Kidney (tissue), 22 donors: ENCODE measurements at places on chromosomes 3 and 15. TPM values are rescaled to one million over a fixed set of nuclear protein-coding genes. Genes with fewer than 3 reads are reported as not detected.

TLR9 gene
- 0.94 TPM for total RNA-seq

PPARG gene
- total RNA-seq, result 19.2 TPM

ZNF619 gene
- 9.0 TPM for total RNA-seq

MTMR10 gene
- total RNA-seq, result 70.4 TPM

BFSP2 gene
- 0.41 TPM for total RNA-seq

TRA2B gene
- total RNA-seq, result 109 TPM

EXD1 gene
- not detected for total RNA-seq

MESP2 gene
- total RNA-seq, result 0.47 TPM

FSD2 gene
- not detected for total RNA-seq

CLDN18 gene
- not detected for total RNA-seq

GHSR gene
- total RNA-seq, result not detected

MEF2A gene
- 82.2 TPM for total RNA-seq

TMEM207 gene
- total RNA-seq, result not detected

ACTC1 gene
- total RNA-seq, result 25.0 TPM

DNA sequence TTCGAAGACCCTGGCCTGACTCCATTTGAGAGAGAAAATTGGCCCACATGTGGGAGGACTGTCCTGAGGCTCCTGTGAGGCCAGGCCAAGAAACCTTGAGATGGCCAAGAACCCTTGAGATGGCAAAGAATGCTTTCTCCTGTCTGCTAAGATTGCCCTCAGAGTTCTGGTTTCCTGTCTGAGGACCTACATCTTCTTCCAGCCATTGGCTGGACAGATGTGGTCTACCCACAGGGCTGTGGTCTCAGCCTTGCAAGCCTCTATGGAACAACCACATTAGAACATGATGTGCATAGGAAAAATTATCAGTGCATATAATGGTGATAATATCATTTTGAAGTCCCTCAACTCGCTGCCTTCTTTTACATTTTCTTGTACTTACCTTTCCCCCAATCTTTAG lies 10.8 kb upstream of the RASA2 start:
- DNase-seq, result no peak
- H3K27ac ChIP-seq, result no peak overlapping the region
- no peak overlapping the region for H3K4me3 ChIP-seq
- no peaks in the 10 kb centered on the region for H3K36me3 ChIP-seq
- no peaks in the 10 kb centered on the region for H3K27me3 ChIP-seq

- no peak for DNase-seq
- H3K4me3 ChIP-seq, result no peak overlapping the region
- H3K4me1 ChIP-seq, result no peaks in the 10 kb centered on the region
- H3K27ac ChIP-seq, result no peak overlapping the region
- H3K27me3 ChIP-seq, result no peaks in the 10 kb centered on the region
Observed at GRCh38 chr15:93359060-93359408, 270.0 kb upstream of the RGMA start.

DNA sequence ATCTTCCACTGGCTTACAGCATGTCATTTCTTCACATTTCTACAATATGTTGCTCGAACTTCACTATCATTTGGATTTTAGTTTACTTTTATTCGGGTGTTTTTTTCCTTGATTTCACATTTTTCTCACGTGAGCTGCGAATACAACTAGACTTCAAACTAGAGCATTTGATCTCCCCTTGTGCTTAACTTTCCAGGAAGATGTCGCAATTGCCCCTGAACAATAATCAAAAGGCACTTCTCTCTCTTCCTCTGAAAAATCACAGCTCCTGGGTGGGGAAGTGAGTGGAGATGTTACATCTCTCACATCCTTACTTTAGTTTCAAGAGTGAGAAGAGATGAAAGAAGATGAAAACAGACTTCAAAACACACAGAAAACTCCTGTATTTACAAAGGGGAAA lies 587.9 kb downstream of the TBL1XR1 start:
- no peak overlapping the region for H3K4me3 ChIP-seq
- H3K36me3 ChIP-seq, result no peaks in the 10 kb centered on the region
- no peaks in the 10 kb centered on the region for H3K27me3 ChIP-seq
- DNase-seq, result no peak
- no peak overlapping the region for H3K27ac ChIP-seq

DNA sequence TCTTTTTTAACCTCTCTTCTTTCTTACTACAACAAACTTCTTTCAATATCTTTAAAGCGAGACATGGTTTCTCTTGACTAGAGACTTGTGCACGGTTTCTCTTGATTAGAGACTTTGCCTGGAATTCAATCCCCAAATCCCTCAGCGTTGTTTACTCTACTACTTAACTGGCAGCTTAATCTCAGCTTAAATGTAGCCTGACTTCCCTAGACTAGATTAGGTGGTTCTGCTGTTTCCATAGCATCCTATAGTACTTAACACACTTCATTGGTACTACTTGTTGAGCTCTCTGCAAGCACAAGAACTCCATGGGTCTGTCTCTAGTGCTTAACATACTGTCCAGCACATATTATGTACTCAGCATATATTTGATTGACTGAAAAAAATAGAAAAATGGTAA lies 168.2 kb upstream of the GPR149 start:
- H3K27me3 ChIP-seq, result no peaks in the 10 kb centered on the region
- DNase-seq, result no peak
- H3K4me1 ChIP-seq, result no peaks in the 10 kb centered on the region
- H3K36me3 ChIP-seq, result no peaks in the 10 kb centered on the region
- H3K27ac ChIP-seq, result no peak overlapping the region

DNA sequence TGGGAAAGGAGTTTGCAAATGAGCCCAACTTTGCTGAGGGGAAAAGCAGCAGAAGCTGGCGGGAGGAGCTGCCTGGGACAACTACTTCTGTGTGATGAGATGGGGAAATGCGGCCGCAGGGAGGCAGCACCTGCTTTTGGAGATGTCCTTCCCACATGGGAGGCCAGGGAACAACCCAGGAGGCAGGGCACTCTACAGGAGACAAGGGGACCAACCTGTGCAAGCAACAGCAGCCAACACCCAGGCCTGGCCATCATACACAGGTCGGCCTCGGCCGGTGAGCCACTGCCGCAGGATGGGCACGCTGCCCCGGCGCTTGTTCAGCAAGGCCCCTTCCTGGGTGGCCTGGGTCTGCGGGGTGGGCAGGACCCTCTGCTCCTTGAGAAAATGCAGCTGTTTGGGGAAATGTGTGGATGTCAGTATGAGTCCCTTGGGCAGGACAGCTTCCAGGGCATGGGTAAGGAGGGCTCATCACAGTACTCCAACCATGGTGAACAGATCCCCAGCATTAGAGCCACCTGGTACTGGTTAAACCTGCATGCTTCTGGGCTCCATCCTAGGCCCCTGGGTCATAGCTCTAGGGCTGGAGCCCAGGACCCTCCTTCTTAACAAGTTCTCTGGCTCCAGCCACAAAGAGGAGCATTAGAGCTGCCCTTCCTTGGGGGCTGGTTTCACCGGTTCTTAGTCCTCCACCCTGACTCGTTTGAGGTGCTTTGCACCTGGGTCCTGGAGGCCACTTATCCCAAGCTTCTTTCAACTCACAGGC lies 11.6 kb downstream of the EPB42 start:
- no peak overlapping the region for H3K4me3 ChIP-seq
- H3K27ac ChIP-seq, result no peak overlapping the region
- H3K36me3 ChIP-seq, result no peaks in the 10 kb centered on the region
- no peaks in the 10 kb centered on the region for H3K27me3 ChIP-seq
- no peak for DNase-seq
- H3K4me1 ChIP-seq, result no peaks in the 10 kb centered on the region

GRCh38 chr3:184846496-184846895 lies 34.5 kb downstream of the VPS8 start:
- H3K27me3 ChIP-seq, result no peaks in the 10 kb centered on the region

DNA sequence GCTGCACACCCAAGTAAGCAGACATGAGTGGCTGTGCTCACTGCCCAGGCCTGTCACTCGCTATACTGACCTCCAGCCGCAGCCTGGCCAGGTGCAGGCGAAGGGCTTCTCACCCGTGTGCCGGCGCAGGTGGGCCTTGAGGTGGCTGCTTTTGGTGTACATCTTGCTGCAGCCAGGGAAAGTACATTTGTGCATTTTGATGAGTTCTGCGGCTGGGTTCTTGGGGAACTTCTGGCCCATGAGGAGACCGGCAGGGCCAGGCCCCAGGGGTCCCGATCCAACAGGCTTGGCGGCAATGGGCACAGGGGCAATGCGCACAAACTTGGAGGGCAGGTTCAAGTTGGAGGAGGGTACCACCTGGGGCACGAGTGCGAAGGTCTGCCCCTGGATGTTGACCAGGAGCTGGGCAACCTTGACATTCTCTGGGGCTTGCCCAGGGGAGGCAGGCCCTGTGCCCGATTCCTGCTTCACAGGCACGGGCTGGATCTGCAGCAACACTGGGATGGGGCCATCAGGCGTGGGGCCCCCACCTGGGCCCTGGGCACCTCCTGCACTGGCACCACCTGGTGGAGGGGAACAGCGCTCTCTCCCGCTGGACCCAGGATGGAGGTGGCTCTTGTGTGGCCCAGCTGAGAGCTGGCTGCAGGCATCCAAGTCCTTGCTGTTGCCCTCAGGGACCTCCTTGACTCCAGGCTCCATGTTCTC lies 5.3 kb downstream of the KLF15 start:
- peaks cover 28% of the 10 kb centered on the region for H3K4me1 ChIP-seq
- H3K4me3 ChIP-seq, result no peak overlapping the region
- DNase-seq, result no peak
- no peaks in the 10 kb centered on the region for H3K27me3 ChIP-seq
- H3K27ac ChIP-seq, result no peak overlapping the region
- peaks cover 45% of the 10 kb centered on the region for H3K36me3 ChIP-seq

DNA sequence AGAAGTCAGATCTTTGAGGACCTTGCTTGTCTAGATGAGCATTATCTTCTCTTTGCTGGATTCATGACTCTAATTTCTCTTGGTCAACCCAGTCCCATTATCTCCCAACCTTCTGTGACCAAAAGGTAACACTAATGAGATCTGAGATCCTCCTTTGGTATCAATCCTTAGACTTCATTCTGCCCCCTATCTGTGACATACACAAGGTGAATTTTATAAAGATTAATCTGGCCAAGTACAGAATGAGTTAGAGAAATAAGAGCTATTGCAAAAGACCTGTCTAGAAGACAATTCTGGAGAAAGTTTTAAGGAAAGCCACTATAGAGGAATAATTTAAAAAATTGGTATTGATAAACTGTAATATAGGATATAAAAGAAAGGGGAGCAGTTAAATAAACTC lies 113.8 kb upstream of the KCNMB2 start:
- no peak overlapping the region for H3K27ac ChIP-seq
- no peaks in the 10 kb centered on the region for H3K36me3 ChIP-seq
- H3K4me1 ChIP-seq, result no peaks in the 10 kb centered on the region
- H3K27me3 ChIP-seq, result no peaks in the 10 kb centered on the region
- no peak overlapping the region for H3K4me3 ChIP-seq

GRCh38 chr15:43238671-43239131 lies 17.9 kb upstream of the EPB42 start:
- no peak overlapping the region for H3K27ac ChIP-seq
- no peaks in the 10 kb centered on the region for H3K4me1 ChIP-seq
- no peaks in the 10 kb centered on the region for H3K27me3 ChIP-seq
- H3K4me3 ChIP-seq, result no peak overlapping the region

- H3K27me3 ChIP-seq, result no peaks in the 10 kb centered on the region
- no peaks in the 10 kb centered on the region for H3K4me1 ChIP-seq
- H3K4me3 ChIP-seq, result no peak overlapping the region
- no peak for DNase-seq
Observed at GRCh38 chr3:33458446-33458845, 18.2 kb upstream of the UBP1 start.

GRCh38 chr3:143040261-143040879 lies 39.0 kb downstream of the U2SURP start:
- no peaks in the 10 kb centered on the region for H3K27me3 ChIP-seq
- peak; percentile 30 for DNase-seq
- peaks cover 17% of the 10 kb centered on the region for H3K36me3 ChIP-seq
- no peak overlapping the region for H3K27ac ChIP-seq
- no peaks in the 10 kb centered on the region for H3K4me1 ChIP-seq
- no peak overlapping the region for H3K4me3 ChIP-seq

DNA sequence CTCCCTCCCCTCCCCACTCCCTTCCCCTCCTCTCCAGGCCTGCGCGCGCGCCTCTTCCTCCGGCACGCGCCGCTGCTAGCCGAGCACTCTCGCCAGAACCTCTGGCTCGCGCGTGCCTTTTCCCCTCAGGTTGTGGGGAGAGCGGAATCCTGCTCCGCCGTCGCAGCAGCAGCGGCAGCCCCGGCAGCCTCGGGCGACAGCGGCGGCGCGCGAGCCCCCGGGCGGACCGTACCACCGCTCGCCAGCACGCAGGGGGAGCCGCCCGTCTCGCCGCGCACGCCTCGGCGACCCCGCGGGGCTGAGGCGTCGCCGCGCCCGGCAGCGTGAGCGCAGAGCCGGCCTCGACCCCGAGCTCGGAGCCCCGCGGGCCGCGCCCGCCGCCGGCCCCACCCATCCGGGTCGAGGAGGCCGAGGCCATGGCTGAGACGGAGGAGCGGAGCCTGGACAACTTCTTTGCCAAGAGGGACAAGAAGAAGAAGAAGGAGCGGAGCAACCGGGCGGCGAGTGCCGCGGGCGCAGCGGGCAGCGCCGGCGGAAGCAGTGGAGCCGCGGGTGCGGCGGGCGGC lies at the start of gene CDV3:
TSS of gene CDV3 (plus strand) at position 58 of the 566 bp plus-strand sequence. CDS start at position 417, 359 bp downstream.
- H3K4me1 ChIP-seq, result peaks cover 19% of the 10 kb centered on the region
- H3K27me3 ChIP-seq, result no peaks in the 10 kb centered on the region
- peaks cover 5% of the 10 kb centered on the region for H3K36me3 ChIP-seq
- peak within 1 kb of the TSS; percentile 91 for H3K4me3 ChIP-seq
- DNase-seq, result no peak

- no peaks in the 10 kb centered on the region for H3K4me1 ChIP-seq
- no peak overlapping the region for H3K27ac ChIP-seq
- H3K4me3 ChIP-seq, result no peak overlapping the region
- no peaks in the 10 kb centered on the region for H3K36me3 ChIP-seq
- DNase-seq, result no peak
- H3K27me3 ChIP-seq, result no peaks in the 10 kb centered on the region
Observed at GRCh38 chr3:159609625-159610024, 379.0 kb upstream of the IL12A start.

DNA sequence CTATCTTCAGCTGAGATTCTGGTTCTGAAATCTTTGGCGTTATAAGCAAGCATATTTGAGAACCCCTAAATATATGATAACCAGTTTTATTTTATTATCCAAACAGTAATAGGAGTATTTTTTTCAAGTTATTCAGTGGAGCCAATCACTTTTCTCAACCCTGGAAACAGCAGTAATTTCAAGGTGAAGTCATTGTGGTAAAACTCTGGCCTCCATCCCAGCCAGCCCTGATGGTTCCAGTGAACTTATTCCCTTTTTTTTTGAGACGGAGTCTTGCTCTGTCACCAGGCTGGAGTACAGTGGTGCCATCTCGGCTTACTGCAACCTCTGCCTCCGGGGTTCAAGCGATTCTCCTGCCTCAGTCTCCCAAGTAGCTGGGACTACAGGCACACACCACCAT lies 545.4 kb upstream of the IL12A start:
- no peak overlapping the region for H3K27ac ChIP-seq
- DNase-seq, result no peak
- H3K4me3 ChIP-seq, result no peak overlapping the region
- no peaks in the 10 kb centered on the region for H3K36me3 ChIP-seq
- H3K27me3 ChIP-seq, result no peaks in the 10 kb centered on the region

- no peak for DNase-seq
- no peaks in the 10 kb centered on the region for H3K4me1 ChIP-seq
- H3K4me3 ChIP-seq, result no peak overlapping the region
- no peaks in the 10 kb centered on the region for H3K36me3 ChIP-seq
- H3K27me3 ChIP-seq, result no peaks in the 10 kb centered on the region
Observed at GRCh38 chr3:168336276-168336675, 240.6 kb upstream of the GOLIM4 start.

GRCh38 chr3:49327485-49327884 lies 12.4 kb downstream of the USP4 start:
- H3K27me3 ChIP-seq, result no peaks in the 10 kb centered on the region
- H3K4me3 ChIP-seq, result no peak overlapping the region
- no peak for DNase-seq
- peaks cover 29% of the 10 kb centered on the region for H3K36me3 ChIP-seq
